ENCODE measurements at places on chromosomes 3 and 15.

GRCh38 chr3:11276901-11277300 is 4.7 kb downstream of the ATG7 start:
- H3K27ac ChIP-seq = no peak overlapping the region
- no peaks in the 10 kb centered on the region for H3K27me3 ChIP-seq
- no peak for DNase-seq

- H3K4me1 ChIP-seq = no peaks in the 10 kb centered on the region
- no peak overlapping the region for H3K27ac ChIP-seq
- peaks cover 5% of the 10 kb centered on the region for H3K36me3 ChIP-seq
- DNase-seq = no peak
- H3K4me3 ChIP-seq = no peak overlapping the region
Observed at GRCh38 chr15:55969582-55969981, 23.8 kb downstream of the NEDD4 start.

GRCh38 chr3:106811376-106811775 is 565.9 kb upstream of the CCDC54 start:
- H3K36me3 ChIP-seq = no peaks in the 10 kb centered on the region
- no peak for DNase-seq
- no peaks in the 10 kb centered on the region for H3K27me3 ChIP-seq
- no peak overlapping the region for H3K27ac ChIP-seq
- no peak overlapping the region for H3K4me3 ChIP-seq

GRCh38 chr3:111331912-111332311 is 210.1 kb upstream of the CD96 start:
- no peak overlapping the region for H3K4me3 ChIP-seq
- H3K4me1 ChIP-seq = no peaks in the 10 kb centered on the region
- H3K27ac ChIP-seq = no peak overlapping the region
- DNase-seq = no peak
- peaks cover under 1% of the 10 kb centered on the region for H3K27me3 ChIP-seq

DNA sequence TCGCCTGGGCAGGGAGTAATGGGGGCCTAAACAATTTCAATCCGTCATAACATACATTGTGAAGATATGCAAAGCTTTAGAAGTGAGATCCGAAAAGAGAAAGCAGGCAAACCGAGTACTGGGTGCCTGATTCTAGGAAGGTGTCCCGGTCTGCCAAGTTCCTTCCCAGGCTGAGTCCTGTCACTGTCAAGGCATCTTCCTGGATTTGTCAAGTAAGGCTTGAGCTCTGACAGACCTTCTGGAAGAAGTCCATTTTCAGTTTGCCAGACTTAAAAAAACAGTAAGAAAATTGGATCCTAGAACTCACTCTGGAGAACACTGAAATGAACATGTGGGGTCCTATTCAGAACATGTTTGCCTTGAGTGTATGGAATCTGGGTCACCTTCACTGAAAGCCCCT is 253.9 kb downstream of the RORA start:
- peaks cover 24% of the 10 kb centered on the region for H3K27me3 ChIP-seq
- DNase-seq = no peak
- no peaks in the 10 kb centered on the region for H3K4me1 ChIP-seq
- no peak overlapping the region for H3K4me3 ChIP-seq
- H3K27ac ChIP-seq = no peak overlapping the region

GRCh38 chr3:130878464-130878863 is 15.4 kb upstream of the ATP2C1 start:
- no peak for DNase-seq
- H3K27me3 ChIP-seq = peaks cover 38% of the 10 kb centered on the region
- H3K36me3 ChIP-seq = peaks cover 24% of the 10 kb centered on the region
- no peaks in the 10 kb centered on the region for H3K4me1 ChIP-seq

- no peak for DNase-seq
- no peak overlapping the region for H3K27ac ChIP-seq
- H3K4me3 ChIP-seq = no peak overlapping the region
- H3K27me3 ChIP-seq = no peaks in the 10 kb centered on the region
Observed at GRCh38 chr3:109559389-109559788, 222.0 kb upstream of the DPPA4 start.

DNA sequence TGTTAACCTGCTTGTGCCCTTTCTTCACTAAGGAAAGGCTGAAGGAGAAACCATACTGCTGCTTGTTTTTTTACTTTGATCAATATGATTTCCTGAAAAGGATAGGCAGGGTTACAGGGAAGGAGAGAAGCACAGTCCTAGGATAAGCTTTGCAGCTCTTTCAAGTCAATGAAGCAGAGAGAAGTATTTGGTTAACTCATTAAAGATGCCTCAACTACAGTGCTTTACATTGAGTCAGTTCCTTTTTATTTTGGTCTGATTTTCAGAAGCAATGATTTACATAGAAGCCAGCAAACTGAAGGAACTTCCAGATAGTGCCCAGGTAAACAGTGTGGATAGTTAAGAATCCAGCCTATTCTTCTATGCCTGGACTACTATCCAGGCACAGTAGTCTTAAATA is 64.8 kb downstream of the ARIH1 start:
- no peaks in the 10 kb centered on the region for H3K27me3 ChIP-seq
- peaks cover 29% of the 10 kb centered on the region for H3K4me1 ChIP-seq
- DNase-seq = no peak
- peaks cover 15% of the 10 kb centered on the region for H3K36me3 ChIP-seq
- H3K4me3 ChIP-seq = no peak overlapping the region

DNA sequence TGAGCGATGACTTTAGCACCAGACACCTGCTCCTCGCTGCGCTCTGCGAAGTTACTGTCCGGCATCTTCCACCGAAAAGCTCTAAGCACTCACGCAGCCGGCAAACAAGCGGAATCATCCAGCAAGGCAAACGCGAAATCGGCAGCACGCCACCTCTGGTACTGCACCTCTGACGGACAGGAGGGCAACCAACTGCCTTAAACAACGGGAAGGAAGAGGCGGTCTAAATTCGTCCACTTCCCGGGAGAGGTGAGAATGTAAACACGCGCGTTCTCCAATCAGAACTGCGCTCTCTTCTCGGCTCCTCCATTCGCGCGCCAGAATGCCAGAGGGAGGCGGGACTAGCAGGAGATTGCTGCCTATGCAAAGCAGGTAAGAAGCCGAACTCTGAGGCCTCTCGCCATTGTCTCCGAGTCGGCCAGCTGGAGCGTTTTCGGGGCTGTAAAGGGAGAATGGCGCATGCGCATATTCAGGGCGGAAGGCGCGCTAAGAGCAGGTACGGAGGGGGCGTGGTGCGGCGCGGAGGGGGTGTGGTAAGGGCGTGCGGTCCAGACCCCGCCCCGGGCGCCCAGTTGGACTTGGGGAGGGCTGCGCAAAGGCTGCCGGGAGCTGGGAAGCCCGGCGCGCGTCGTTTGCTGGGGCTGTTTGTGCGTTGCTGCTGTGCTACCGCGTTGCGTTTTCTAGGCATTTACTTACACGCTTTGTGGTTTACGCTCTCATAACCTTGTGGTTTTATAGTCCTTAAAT is at the start of the genes BTD and HACL1:
Gene BTD, plus strand, starts transcription at position 347 of the 747 bp plus-strand sequence. CDS start 33,695 bp downstream, outside the sequence.
Gene HACL1, minus strand, starts transcription at position 171 of the 747 bp plus-strand sequence. Its CDS starts 106 bp downstream, at position 65.
- H3K27me3 ChIP-seq = no peaks in the 10 kb centered on the region
- H3K36me3 ChIP-seq = peaks cover 23% of the 10 kb centered on the region
- peak within 1 kb of the TSS; percentile 98 for H3K27ac ChIP-seq
- DNase-seq = peak; percentile 99
- peaks cover 40% of the 10 kb centered on the region for H3K4me1 ChIP-seq
- peak within 1 kb of the TSS; percentile 100 for H3K4me3 ChIP-seq

- no peaks in the 10 kb centered on the region for H3K4me1 ChIP-seq
- H3K4me3 ChIP-seq = no peak overlapping the region
- no peak for DNase-seq
- H3K36me3 ChIP-seq = no peaks in the 10 kb centered on the region
- peaks cover 16% of the 10 kb centered on the region for H3K27me3 ChIP-seq
Observed at GRCh38 chr15:44094781-44095180, 100.3 kb downstream of the FRMD5 start.

- H3K36me3 ChIP-seq = peaks cover 4% of the 10 kb centered on the region
- no peaks in the 10 kb centered on the region for H3K4me1 ChIP-seq
- no peak overlapping the region for H3K27ac ChIP-seq
- no peak overlapping the region for H3K4me3 ChIP-seq
Observed at GRCh38 chr3:77150028-77150427, 110.1 kb downstream of the ROBO2 start.

DNA sequence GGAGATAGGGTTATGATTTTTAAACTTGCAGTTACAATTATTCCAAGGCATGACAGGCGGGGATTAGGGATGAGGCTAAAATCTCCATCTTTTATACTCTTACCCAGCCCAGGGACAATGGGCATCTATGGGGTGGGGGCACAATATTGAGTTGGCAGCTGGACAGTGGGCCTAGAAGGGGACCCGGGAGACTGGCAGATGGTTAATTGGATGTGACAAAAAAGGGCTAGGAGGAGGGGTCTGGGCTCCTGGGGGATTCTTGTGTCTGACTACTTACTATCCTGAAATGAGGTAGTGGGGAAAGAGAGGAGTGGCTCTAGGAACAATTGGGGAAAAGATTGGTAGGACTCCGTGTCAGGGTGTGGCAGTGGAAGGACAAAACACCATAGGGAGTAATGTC is 53.0 kb upstream of the ROPN1 start:
- H3K36me3 ChIP-seq = no peaks in the 10 kb centered on the region
- H3K27ac ChIP-seq = no peak overlapping the region
- no peak overlapping the region for H3K4me3 ChIP-seq
- no peak for DNase-seq
- peaks cover 23% of the 10 kb centered on the region for H3K27me3 ChIP-seq

GRCh38 chr3:87161013-87161412 is 66.1 kb upstream of the CHMP2B start:
- no peaks in the 10 kb centered on the region for H3K36me3 ChIP-seq
- no peaks in the 10 kb centered on the region for H3K27me3 ChIP-seq
- no peak overlapping the region for H3K27ac ChIP-seq
- DNase-seq = no peak
- no peak overlapping the region for H3K4me3 ChIP-seq

DNA sequence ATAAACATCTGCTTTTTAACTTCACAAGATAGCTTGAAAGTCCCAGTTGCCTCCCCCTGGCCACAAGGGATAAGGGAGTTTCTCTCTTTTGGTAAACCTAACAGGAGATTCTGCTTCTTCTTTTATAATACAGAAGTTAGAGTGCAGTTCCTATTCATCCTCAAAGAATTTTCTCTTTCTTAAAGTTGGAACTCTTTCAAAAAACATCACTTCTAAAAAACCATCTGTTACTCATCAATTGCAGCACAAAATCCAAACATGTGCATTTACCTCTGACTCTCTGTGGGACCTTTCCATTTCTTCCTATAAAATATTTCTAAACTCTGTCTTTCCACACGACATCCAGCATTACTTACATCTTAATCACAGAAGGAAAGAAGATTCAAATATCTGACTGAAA is 5.1 kb downstream of the DPH6 start:
- H3K27ac ChIP-seq = no peak overlapping the region
- H3K36me3 ChIP-seq = peaks cover 6% of the 10 kb centered on the region
- no peak overlapping the region for H3K4me3 ChIP-seq
- peaks cover 9% of the 10 kb centered on the region for H3K4me1 ChIP-seq
- no peaks in the 10 kb centered on the region for H3K27me3 ChIP-seq
- DNase-seq = no peak

- H3K36me3 ChIP-seq = no peaks in the 10 kb centered on the region
- no peaks in the 10 kb centered on the region for H3K4me1 ChIP-seq
- H3K27me3 ChIP-seq = peaks cover 29% of the 10 kb centered on the region
- DNase-seq = no peak
Observed at GRCh38 chr15:80779658-80780415, 667 bp downstream of the CEMIP start.

GRCh38 chr3:117666812-117667211 is 957.2 kb downstream of the TUSC7 start:
- no peak for DNase-seq
- no peaks in the 10 kb centered on the region for H3K4me1 ChIP-seq
- H3K4me3 ChIP-seq = no peak overlapping the region
- H3K27me3 ChIP-seq = no peaks in the 10 kb centered on the region
- no peaks in the 10 kb centered on the region for H3K36me3 ChIP-seq

DNA sequence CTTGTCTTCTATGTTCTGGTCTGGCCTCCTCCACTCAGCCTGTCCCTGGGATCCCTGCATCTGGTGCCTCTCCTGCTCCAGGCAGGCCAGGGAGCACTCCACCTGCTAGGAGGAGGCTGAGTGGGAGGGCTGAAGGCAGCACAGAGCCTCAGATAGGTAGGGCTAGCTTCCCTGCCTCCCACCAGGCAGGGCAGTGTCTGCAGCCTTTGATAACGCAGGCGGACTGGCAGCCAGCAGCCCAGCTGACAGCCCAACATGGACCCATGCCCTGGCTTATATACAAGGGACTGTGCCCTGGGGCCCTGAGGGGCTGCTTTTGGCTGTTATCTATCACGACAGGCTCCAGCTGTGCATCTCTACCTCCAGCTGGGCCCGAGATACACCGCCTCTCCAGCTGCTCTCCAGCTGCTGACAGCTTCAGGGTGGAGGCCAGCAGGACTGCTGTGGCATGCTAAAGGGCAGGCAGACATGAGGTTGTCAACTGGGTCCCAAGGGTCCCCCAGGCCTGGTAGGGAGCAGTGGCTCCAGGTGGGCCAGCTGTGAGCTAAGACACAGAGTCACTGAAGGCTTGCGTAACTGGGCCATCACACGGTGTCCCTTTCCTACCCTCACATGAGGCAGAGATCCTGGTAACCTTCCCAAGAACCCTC is 5.2 kb upstream of the CLK3 start:
- H3K4me1 ChIP-seq = peaks cover 8% of the 10 kb centered on the region
- H3K4me3 ChIP-seq = no peak overlapping the region
- no peaks in the 10 kb centered on the region for H3K36me3 ChIP-seq
- DNase-seq = no peak
- H3K27ac ChIP-seq = no peak overlapping the region

DNA sequence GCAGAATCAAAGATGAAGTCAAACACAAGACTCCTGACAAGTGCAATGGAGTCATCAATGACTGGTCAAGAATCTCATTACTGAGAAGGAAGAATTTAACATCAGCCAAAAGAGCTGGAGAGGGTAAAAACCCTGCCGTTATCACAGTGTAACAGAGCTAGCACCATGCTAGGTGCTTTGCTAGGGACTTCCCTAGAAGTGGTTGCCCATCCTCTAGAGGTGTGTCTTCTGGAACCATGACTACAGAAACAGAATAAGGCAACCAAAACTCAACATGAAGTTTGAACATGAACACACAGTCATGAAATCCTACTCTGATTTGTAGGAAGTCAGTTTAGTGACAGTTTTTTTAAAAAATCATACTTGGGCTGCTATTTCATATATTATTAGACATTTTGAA is 9.5 kb downstream of the ACAD11 start:
- H3K36me3 ChIP-seq = no peaks in the 10 kb centered on the region
- DNase-seq = no peak
- no peak overlapping the region for H3K27ac ChIP-seq
- peaks cover 4% of the 10 kb centered on the region for H3K4me1 ChIP-seq

DNA sequence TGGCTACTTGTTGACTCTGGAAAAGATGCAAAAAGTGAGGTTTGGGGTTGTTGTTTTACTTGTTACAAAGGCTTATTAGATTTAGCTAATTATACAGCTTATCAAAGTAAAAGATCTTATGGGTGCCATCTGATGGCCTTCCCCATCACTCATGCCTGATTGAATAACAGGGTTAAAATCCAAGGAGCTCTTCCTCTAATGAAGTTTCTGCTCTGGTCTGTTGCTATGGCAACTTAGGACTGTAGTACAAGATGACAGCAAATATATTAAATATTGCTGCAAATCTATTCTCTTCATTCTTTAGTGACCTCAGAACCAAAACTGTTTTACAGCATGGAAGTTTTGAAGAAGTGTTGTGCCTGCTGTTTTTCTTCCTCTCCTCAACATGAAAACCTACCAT is 45.6 kb upstream of the SRGAP3 start:
- no peak overlapping the region for H3K27ac ChIP-seq
- no peak for DNase-seq
- no peaks in the 10 kb centered on the region for H3K36me3 ChIP-seq
